ENCODE measurements at places on chromosomes 12 and 14.

DNA sequence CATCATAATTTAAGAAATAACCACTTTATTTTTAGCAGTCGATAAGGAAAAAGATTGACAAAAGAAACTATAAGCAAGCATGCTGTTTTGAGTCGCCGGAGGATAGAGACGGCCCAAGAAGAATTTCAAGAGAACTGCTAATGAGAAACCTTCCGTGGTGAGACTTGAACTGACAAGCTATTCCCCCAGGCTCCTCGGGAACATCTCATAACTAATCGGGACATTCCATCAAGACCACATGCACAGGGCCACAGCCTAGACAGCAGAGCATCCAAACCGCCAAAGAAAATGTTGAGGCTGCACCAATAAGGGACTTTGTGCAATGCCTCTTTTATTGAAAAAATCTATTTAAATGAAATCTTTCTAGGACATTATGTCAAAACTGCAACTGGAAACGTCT is 51.0 kb downstream of the YEATS4 start:
- DNase-seq, result no peak

DNA sequence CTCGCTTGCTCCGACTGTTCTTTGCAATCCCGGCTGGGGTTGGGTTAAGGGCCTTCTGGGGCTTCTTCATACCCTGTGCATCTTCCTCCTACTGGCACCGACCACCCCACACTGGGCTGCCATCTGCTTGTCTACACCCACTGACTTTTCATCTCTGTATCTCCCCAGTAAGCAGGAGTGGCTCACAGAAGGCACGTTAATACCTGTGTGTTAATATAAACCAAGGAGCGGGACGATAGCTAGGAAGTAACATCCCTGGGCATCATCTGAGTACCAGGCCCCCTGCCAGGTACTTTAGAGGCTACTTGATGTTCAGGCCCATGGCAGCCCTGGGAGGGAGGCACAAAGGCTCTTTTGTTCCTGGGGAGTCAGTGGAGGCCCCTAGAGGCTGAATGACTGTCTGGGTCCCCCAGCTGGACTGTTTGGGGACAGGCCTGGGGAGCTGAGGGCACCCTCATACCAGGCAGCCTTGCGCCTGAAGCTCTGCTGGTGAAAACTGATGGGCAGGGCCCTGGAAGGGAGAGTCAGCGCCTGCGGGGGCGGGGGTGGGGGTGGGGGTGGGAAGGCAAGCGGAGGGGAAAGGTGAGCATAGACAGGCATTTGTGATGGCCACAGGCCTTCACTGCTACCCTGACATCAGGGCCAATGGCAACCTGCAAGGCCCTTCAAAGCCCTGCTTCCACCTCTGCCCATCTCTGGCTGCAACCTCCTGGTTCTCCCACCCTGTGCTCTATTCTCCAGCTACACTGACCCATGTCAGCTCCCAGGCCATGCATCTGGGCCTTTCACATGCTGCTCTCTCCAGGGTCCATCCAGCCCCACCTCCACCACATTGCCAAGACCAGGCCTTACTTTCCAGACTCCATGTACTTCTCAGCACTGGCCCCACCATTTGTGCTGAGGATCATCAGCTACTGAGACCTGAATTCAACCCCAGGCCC is 34.2 kb upstream of the DEGS2 start:
- no peak for DNase-seq

- no peak for DNase-seq
Measured at GRCh38 chr12:97813301-97813700, 350.7 kb downstream of the RMST start.

DNA sequence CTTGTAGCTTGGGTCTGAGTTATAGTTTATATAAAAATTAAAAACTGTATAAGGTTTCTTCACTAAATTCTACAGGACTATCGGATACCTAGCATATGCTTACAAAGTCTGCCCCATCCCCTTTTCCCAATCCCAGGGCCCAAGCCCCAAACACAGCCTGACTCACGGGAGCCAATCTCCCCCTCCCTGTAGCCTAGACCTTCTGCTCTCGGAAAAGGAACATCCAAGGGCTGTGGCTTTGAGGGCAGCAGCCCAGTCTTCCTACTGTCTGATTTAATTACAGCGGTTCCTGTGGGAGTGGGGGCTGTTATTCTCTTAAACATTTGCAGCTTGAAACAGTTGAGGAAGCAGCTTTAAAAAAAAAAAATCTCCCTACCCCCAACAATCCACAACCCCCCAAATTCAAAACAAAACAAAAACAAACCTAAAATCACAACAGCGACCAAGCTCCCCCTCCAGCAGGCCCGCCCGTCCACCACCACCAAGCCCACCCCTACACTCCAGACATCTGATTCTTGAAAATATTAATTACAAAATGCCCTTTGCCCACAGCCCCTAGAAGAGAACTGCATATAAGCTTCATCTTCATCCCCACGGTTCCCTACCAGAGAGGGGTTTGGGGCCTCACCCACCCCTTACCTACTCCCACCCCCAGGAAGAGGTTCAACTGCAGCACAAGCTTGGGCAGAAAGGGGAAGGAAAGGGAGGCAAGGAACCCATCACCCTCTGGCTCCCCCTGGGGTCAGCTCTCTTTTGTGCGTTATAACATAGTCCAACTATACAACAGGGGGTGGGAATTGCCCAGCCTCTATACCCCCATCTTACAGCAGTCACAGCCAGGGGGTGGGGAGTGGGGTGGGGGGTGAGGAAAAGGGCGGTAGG is 1.1 kb upstream of the PRKAG1 start:
- DNase-seq, result peak; percentile 33

GRCh38 chr12:101356794-101357193 is 50.8 kb downstream of the ARL1 start:
- no peak for DNase-seq

DNA sequence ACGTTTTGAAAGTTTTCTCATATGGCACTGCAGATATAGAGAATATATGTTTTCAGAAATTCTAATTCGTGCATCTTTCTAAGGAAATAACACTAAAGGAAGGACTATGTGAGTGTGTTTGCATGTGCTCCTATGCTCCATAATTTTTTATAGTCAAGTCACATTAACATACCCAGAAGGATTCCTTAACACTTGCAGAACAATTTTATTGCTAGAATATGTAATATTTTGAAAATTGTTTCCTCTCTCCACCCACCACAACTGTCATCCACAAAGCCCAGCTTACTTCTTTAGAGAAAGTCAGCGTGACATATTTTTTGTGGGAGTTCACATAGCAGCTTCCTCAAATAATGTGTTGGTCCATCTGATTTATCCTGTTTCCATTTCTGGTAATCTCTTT is 604.6 kb upstream of the MGAT4C start:
- no peak for DNase-seq

DNA sequence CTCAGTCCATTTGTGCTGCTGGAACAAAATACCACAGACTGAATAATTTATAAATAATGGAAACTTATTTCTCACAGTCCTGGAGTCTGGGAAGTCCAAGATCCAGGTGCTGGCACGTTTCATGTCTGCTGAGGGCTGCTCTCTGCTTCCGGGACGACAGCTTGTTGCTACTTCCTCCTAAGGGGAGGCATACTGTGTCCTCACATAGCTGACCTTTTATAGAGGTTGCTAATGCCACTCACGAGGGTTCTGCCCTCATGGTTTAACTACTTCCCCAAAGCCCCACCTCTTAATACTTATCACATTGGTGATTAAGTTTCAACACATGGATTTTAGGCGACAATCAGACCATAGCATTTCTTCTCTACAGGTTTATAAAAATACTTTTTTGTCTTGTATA is 411.1 kb downstream of the NRXN3 start:
- no peak for DNase-seq

- no peak for DNase-seq
Measured at GRCh38 chr14:101404426-101405170, 156.7 kb upstream of the DIO3 start.

DNA sequence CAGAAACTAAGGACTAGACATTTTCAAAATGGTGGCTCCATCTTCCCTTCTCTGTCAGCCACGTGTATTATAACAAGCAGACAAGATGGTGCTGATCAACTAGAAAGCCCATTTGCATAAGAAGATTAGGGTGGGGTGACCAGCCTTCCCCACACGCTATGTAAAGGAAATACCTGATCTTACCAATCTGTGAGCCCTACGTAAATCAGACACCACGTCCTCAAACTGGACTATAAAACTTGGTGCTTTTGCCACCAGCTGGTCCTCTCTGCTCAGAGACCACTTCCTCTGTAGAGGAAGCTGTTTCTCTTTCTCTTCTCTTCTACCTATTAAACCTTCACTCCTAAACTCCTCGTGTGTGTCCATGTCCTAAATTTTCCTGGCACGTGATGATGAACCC is 101.1 kb upstream of the PLEKHG7 start:
- no peak for DNase-seq

- no peak for DNase-seq
Measured at GRCh38 chr12:95870897-95871296, 12.1 kb downstream of the SNRPF start.

DNA sequence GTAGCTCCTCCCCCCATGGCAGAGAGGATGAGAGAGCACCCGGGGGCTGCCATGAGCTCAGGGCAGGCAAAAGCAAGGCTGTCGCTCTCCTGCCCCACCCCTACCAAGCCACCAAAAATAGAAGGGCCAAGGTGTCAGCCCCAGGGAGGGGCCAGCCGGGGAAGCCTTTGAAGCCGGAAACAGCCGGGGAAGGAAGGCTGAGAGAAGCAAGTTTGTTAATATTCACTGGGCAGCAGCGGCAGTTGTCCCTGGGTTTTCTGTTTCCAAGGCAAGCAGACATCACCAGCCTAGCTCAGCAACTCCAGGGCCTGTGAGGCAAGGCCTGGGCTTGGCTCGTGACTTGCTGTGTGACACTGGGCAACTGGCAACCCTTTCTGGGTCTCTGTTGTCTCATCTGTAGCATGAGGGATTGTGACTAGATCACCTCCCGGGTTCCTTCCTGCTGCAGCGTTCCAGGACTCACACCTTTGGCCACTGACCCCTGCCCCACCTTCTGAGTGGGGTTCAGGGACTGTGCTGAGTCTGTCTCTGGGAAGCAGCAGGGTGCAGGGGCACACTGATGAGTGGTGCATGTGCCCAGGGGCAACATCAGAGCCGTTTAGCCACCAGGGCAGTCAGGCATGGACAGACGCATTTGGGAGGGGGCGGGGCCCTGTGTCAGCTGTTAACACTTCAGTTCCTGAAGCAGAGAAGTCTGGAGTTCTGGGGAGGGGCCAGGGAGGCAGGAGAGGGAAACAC is 24.3 kb downstream of the SYNDIG1L start:
- DNase-seq, result peak; percentile 74

DNA sequence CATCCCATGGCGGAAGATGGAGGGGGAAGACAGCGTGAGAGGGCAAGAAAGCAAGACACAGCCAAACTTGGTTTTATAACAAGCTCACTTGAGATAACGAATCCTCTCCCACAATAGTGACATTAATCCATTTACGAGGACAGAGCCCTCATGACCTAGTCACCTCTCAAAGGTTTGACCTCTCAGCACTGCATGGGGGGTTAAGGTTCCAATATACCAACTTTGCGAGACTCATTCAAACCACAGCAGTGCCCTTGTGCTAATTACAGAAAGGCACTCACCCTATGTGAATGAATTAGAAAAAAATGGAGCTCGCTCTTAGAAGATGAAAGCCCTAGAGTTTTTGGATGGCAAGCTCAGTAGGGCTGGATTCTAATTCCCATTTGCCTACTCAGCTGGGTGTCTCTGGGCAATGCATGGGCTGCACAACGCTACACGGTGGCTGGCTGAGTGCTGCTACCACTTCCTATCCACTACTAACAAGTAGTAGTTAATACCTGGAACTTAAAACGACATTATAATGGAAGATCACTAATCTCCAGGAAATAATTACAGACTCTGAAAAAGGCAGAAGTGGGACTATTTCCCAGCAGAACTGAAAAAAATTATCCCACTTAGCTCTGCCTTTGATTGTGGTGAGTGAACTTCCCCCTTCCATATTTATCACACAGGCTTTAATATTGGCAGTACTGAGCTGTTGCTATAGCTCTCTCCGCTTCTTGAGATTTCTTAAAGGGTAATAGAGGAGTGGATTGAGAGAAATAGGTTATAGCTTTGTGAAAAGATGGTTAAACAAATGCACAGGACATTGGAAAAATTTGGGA is 27.5 kb downstream of the TESPA1 start:
- DNase-seq, result no peak

- DNase-seq, result no peak
Measured at GRCh38 chr14:95327558-95328374, 8.1 kb upstream of the CLMN start.

DNA sequence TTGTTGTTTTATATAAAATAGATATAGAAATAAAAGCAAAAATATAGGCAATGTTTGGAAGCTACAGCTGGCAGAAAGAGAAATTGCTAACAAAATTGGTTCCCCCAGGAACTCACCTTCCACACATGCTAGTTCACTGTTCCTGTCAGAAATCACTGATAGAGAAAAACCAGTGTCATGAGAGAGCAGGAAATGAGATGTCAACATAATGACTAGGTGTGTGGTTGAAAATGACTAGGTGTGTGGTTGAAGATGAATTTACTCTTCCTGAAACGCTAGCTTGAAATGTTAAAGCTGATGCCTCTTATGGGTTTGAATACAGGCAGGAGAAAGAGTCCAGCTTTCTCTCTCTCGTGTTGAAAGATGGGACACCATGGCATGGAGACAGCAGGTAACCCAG is 216.3 kb downstream of the C12orf42 start:
- DNase-seq, result no peak

- DNase-seq, result no peak
Measured at GRCh38 chr12:90546511-90546910, 408.5 kb downstream of the CCER1 start.

GRCh38 chr12:104521731-104522130 is 65.0 kb downstream of the CHST11 start:
- DNase-seq, result no peak

DNA sequence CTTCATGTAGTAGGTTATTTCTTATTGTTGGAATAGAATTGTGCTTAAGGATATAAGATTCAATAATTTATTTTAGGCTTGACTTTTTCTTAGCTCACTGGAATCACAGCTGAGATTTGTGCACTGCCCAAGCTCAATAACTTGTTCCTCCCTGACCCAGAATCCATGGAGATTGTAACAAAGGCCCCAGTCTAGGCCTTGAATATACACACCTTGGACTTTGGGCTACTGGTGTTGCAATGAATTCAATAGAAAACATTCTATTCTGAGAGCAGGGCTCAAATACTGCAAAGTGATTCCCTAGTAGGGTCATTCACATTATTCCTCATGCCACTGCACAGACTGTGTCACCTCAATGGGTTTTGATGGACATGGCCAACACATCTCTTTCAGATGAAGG is 352.4 kb downstream of the GALC start:
- DNase-seq, result no peak

DNA sequence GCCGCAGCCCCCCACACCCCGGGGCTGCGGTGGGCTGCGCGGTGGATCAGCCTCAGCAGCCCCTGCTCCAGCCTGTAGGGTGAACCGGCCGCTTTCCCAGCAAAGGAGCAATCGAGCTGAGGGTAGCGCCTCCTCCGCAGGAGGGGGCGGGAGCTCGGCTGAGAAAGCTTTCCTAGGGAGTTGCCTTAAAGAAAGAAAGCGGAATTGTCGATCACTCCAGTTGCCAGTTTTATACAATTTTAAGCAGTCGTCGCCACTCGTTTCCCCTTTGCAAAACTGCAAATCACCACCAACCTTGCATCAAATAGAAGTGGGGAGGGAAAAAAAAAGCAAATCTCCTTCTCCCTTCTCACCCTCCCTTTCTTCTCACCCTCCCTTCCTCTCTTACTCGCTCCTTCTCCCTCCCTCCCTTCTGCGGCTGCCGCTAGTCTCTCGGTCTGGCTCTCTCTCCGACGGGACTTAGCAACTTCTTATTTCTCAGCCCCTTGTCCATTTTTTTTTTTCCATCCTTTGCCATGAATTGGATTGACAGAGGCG is at the start of gene PDE3A:
PDE3A (plus strand) TSS at position 424 of the 537 bp plus-strand sequence. CDS start 748 bp downstream, outside the sequence.
- DNase-seq, result no peak

GRCh38 chr14:102662636-102663430 is 70.4 kb downstream of the RCOR1 start:
- no peak for DNase-seq

All from CD4-positive, alpha-beta T cell treated with Interleukin-4 for 4 hours (primary cell).